ENCODE measurements at places on chromosomes 11 and 22.

- DNase-seq = no peak
These were observed 8.7 kb downstream of the TENM4 start for GRCh38 chr11:79432138-79432537.

- no peak for DNase-seq
These were observed 69.8 kb downstream of the TRIM29 start for GRCh38 chr11:120068114-120068573.

- DNase-seq = peak; percentile 5
These were observed 171.1 kb downstream of the TENM4 start for GRCh38 chr11:79269611-79270307.

DNA sequence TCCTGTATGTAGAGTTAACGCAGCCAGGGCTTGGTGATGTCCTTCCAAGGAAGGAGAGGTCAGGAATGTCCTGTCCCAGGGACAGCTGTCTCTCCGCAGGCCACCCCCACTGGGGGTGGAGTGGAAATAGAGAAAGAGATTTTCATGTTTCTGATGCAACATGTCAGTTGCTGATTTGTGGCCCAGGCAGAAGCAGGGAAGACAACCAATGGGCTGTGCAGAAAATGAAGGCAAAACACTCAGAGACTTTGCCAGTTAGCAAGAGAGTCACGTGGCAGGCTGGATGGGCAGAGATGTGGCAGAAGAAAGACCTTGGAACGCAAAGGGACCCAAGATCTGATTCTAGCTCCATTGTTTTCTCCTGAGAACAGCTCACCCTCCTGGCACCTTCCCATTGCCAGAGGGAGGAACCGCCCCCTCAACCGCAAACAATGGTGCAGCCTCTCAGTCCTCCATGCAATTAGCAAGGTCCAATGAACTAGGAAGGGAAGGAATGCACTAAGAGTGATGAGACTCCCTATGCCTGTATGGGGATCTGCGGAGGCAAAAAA is 71.0 kb downstream of the SYN3 start:
- no peak for DNase-seq

DNA sequence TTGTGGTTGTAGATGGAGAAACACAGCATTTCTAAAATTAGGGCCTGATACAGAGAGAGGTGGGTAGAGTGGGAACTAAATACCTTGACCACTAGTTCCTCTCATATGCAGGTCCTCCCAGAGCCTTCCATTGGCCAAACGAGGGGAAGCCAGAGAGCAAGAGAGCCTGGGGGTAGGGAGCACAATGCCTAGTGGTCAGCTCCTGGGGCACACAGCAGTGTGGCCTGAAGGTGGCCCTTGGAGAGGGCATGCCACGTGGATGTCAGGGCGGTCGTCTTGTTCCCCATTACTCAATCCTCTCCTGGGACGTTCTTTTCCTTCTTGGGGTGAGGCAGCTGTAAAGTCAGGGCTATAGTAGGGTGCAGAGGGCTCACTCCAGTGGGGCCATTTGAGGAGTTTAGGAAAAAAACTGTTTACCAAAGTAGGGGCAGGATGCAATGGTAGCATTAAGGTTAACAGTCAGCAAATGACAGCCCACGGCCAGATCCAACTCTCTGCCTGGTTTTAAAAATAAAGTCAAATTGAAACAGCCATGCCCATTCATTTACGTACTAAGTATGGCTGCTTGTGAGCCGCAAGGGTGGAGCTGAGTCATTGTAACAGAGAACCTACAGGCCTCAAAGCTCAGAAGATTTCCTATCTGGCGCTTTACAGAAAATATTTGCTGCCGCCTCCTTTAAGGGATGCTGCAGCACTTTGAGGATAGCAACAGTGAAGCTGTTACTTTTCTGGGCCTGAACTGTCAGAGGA is 7.6 kb downstream of the MYO18B start:
- no peak for DNase-seq
